Globus pallidus (tissue), 1 donor: ENCODE measurements at places on chromosomes 2 and 18.

- no peak for DNase-seq
These were observed 520.8 kb downstream of the RNF144A start for GRCh38 chr2:7437716-7438632.

GRCh38 chr2:71674158-71674851, 220.9 kb downstream of the DYSF start:
- DNase-seq = no peak

GRCh38 chr2:74834792-74835755, 1.1 kb downstream of the HK2 start:
- DNase-seq = no peak

DNA sequence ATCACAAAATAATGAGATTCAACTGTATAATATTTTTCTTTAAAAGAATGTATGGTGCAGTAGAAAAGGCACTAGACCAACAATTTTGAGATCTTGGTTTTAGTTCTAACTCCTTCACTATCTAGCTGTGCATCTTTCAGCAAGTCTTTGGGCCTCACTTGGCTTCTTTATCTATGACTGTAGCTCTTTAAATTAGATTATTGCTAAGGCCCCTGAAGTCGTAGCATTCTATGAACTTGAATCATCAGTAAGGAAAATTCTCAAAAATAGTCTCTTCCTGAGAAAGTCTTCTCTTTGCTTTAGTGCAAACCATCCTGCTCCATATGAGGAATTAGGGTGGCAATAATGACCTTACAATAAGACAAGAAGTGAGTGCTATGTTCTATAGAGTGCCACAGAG, 140.4 kb downstream of the FTCDNL1 start:
- no peak for DNase-seq

DNA sequence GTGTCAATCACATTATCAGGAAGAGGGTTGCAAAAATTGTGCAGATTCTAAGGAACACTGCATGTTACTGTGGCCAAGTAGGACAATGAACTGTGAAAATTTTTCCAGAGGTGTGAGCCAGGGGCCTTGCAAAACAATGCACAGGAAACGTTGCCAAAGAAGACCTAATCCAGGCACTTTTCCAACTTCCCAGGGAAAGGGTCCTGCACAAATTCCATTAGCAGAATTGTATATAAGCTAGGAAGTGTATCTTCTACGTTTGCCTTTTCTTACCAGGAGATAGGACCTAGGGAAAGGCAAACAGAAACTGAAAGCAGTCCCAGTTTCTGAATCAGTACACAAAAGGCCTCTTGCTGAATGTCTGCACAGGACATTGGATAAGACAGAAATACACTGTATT, 1888.3 kb upstream of the CELF4 start:
- peak; percentile 55 for DNase-seq

GRCh38 chr2:202883987-202884675, 12.6 kb upstream of the ICA1L start:
- no peak for DNase-seq

GRCh38 chr2:112530728-112531127, 11.5 kb upstream of the POLR1B start:
- DNase-seq = no peak

- DNase-seq = no peak
These were observed 48.4 kb downstream of the MAP2 start for GRCh38 chr2:209472112-209472832.

DNA sequence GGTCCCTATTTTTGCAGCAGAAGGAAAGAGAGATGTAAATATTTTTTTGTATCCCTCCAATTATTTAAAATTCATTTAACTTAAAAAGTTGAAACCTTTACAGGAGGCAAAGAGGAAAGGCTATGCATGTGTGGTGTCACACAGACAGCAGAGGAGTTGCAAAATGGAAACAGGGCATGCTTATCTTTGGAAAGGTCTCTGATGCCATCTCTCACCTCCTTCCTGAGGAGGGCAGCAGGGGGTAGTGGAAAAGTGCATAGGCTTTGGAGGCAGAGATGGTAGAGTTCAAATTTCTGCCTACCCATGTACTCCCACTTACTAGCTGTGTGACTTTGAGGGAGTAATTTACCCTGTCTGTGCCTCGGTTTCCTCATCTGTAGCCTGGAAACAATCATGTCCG, 99.6 kb upstream of the MCFD2 start:
- peak; percentile 21 for DNase-seq

DNA sequence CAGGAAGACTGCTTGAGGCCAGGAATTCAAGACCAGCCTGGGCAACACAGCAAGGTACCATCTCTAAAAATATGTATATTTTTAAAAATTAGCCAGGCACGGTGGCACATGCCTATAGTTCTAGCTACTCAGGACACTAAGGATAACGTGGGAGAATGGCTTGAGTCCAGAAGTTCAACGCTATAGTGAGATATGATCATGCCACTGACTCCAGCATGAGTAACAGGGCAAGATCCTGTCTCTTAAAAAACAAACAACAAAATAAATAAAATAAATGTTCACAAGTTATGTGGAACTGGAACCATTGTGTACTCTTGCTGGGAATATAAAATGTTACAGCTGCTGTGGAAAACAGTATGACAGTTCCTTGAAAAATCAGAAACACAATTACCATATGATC, 47.2 kb downstream of the USP34 start:
- DNase-seq = no peak

- no peak for DNase-seq
These were observed 42.3 kb downstream of the BAZ2B start for GRCh38 chr2:159573846-159574606.
